GM12878 (cell line): ENCODE measurements at places on chromosomes 16 and 17.

DNA sequence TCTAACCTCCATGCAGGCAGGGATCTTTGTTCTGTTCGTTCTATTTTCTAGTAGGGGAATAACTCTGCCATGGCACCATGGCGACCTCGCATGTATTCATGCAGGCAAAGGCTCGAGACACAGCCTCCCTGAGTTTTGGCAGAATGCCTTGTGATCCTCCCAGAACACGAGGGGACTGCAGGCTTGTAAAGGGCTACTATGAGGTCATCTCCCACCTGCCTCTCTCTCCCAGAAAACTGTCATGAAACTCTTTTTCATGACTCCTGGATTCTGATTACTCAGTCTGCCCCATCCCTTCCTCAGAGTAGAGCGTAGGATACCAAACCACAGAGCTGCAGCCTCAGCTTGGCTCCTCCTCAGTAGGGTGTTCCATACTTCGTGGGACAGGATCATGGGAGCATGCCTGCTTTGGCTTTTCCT, 64.3 kb downstream of the IGF2BP1 start:
- DNase-seq = no peak
- H3K4me1 ChIP-seq = no peaks in the 10 kb centered on the region
- H3K27me3 ChIP-seq = no peaks in the 10 kb centered on the region
- no peak overlapping the region for H3K27ac ChIP-seq
- no peaks in the 10 kb centered on the region for H3K36me3 ChIP-seq

- no peak overlapping the region for H3K27ac ChIP-seq
- DNase-seq = no peak
- no peaks in the 10 kb centered on the region for H3K27me3 ChIP-seq
- no peaks in the 10 kb centered on the region for H3K4me1 ChIP-seq
Measured at GRCh38 chr16:78624366-78624765, 524.9 kb downstream of the WWOX start.

GRCh38 chr17:35011671-35012216, 31.4 kb downstream of the LIG3 start:
- H3K4me3 ChIP-seq = no peak overlapping the region
- no peaks in the 10 kb centered on the region for H3K27me3 ChIP-seq
- H3K36me3 ChIP-seq = peaks cover 20% of the 10 kb centered on the region
- DNase-seq = no peak
- no peaks in the 10 kb centered on the region for H3K4me1 ChIP-seq
- H3K27ac ChIP-seq = no peak overlapping the region

DNA sequence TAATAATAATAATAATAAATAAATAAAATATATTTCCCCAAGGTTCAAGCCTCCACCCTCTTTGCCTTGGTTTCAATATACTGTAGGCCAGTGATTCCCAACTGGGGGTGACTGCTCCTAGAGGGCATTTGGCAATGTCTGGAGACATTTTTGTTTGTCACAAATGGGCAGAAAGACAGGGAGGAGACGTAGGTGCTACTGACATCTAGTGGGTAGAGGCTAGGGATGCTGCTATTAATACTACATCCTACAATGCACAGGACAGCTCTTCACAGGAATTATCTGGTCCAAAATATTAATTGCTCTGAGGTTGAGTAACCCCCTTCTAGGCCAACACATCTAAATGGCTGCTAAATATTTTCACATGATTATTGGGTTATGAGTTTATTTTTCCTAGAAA, 12.8 kb upstream of the PRR14 start:
- no peaks in the 10 kb centered on the region for H3K27me3 ChIP-seq
- no peaks in the 10 kb centered on the region for H3K36me3 ChIP-seq
- DNase-seq = no peak
- H3K27ac ChIP-seq = no peak overlapping the region
- H3K4me3 ChIP-seq = no peak overlapping the region

- no peaks in the 10 kb centered on the region for H3K27me3 ChIP-seq
- H3K27ac ChIP-seq = no peak overlapping the region
- no peak for DNase-seq
- H3K4me3 ChIP-seq = no peak overlapping the region
- H3K4me1 ChIP-seq = peaks cover 6% of the 10 kb centered on the region; the same call in 1 of the 2 replicates
Measured at GRCh38 chr16:72649254-72649944, 398.5 kb downstream of the ZFHX3 start.

GRCh38 chr17:81454473-81454872, 58.1 kb downstream of the ACTG1 start:
- H3K27ac ChIP-seq = no peak overlapping the region
- no peaks in the 10 kb centered on the region for H3K36me3 ChIP-seq
- DNase-seq = no peak
- H3K4me1 ChIP-seq = peaks cover 6% of the 10 kb centered on the region
- no peak overlapping the region for H3K4me3 ChIP-seq
- H3K27me3 ChIP-seq = no peaks in the 10 kb centered on the region; the same call in none of the 2 replicates

DNA sequence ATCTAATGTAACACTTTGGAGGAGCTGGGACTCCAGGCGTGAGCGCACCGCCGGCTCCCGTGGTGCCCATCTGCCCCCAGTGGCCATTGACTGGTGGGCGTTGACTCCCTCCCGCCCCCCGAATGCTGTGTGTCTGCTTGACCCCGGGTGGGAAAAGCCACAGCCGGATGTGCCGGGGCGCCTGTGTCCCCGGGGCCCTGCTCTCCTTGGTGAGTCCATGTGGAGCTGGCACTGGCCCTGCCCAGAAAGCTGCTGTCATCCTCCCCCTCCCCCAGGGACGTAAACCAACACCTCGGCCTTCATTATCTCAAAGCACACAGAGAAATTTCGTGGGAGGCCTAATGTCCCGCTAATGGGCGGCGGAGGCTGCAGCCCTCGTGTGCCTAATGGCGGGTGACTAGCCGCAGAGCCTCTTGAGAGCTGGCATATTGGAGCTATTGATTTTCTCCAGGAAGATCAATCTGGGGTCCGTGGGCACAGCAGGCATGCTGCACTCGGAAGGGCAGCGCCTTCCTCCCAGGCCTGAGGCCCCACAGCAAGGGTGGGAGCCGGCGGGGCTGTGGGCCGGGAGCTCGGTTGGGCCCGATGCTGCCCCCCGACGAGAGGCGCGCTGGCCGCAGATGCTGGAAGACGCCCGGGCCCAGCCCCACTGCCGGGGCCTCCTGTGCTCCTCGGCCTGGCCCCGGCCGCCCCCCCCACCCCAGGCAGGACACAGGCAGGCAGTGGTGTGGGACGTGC, 4.0 kb upstream of the PERCC1 start:
- no peak overlapping the region for H3K4me3 ChIP-seq
- no peaks in the 10 kb centered on the region for H3K36me3 ChIP-seq
- H3K27me3 ChIP-seq = no peaks in the 10 kb centered on the region; the same call in none of the 2 replicates
- no peaks in the 10 kb centered on the region for H3K4me1 ChIP-seq
- no peak for DNase-seq

DNA sequence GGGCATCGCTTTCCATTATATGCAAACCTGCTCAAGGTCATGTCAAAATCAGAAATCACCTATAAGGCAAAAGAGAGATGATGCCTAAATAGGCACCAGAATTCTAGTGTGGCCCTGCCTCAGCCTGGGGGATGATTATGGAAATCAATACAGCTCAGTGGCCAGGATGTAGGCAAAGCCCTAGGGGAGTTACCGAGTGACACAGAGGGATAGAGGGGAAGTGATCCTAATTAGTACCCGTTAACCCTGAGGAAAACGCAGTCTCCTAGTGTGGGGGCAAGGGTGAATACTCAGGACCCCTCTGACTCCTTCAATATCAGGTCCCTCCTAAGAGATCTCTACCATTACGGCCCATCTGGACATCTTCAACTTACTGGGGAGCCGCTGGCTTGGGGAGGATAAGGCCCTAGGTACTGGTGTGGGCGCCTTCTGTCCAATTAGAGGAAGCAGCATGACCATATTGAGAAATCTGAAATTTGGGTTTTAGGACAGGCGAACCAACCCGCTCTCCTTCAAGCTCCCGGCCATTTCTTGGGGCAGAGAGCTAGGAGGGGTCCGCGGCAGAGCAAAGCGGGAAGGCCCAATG, 725 bp downstream of the NT5C3B start:
- H3K27ac ChIP-seq = peak overlapping the region; percentile 55; the same call in 1 of the 2 replicates
- H3K36me3 ChIP-seq = no peaks in the 10 kb centered on the region
- H3K27me3 ChIP-seq = no peaks in the 10 kb centered on the region
- H3K4me3 ChIP-seq = peak overlapping the region; percentile 92
- DNase-seq = no peak

DNA sequence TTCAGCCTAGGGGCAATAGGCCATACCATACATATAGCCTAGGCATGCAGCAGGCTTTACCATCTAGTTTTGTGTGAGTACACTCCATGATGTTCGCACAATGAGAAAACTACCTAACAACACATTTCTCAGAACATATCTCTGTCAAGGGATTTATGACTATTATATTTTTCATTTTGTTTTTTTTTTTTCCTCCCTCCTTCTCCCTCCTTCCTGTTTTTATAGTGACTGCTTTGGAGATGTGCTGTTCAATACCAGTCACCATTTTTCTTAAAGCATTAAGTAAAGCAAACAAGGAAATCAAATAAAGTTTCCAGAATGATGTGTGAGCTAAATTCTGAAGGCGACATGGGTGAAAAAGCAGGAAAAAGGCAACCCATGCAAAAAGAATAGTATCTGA, 194.6 kb downstream of the STX8 start:
- H3K36me3 ChIP-seq = no peaks in the 10 kb centered on the region
- no peaks in the 10 kb centered on the region for H3K4me1 ChIP-seq
- no peaks in the 10 kb centered on the region for H3K27me3 ChIP-seq
- no peak for DNase-seq
- H3K27ac ChIP-seq = no peak overlapping the region
- H3K4me3 ChIP-seq = no peak overlapping the region

DNA sequence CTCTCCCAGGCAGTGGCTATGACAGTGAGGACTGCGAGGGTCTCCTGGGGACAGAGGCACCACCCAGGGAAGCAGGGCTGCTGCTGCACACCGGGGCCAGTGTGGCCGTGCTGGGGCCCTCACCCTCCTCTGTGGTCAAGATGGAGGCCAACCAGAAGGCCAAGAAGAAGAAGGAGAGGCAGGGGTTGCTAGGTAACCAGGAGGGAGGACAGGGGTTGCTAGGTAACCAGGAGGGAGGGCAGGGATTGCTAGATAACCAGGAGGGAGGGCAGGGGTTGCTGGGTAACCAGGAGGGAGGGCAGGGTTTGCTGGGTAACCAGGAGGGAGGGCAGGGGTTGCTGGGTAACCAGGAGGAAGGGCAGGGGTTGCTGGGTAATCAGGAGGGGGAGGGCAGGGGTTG, 55.2 kb downstream of the ACTG1 start:
- no peak for DNase-seq
- H3K4me3 ChIP-seq = no peak overlapping the region
- H3K36me3 ChIP-seq = no peaks in the 10 kb centered on the region
- H3K4me1 ChIP-seq = peaks cover 6% of the 10 kb centered on the region
- H3K27ac ChIP-seq = no peak overlapping the region

- peaks cover 3% of the 10 kb centered on the region; the same call in 1 of the 2 replicates for H3K36me3 ChIP-seq
- H3K27me3 ChIP-seq = no peaks in the 10 kb centered on the region
- no peaks in the 10 kb centered on the region for H3K4me1 ChIP-seq
- no peak overlapping the region for H3K27ac ChIP-seq
- no peak for DNase-seq
Measured at GRCh38 chr17:4858882-4859260, 25.7 kb downstream of the MINK1 start.

- no peaks in the 10 kb centered on the region for H3K27me3 ChIP-seq
- H3K27ac ChIP-seq = no peak within 1 kb of the TSS
- H3K4me1 ChIP-seq = no peaks in the 10 kb centered on the region
- H3K36me3 ChIP-seq = no peaks in the 10 kb centered on the region
Measured at GRCh38 chr17:44655983-44656710, at the start of gene MEIOC. TSS of gene MEIOC (plus strand) at chr17:44656468. CDS start at chr17:44656614, 146 bp downstream.

DNA sequence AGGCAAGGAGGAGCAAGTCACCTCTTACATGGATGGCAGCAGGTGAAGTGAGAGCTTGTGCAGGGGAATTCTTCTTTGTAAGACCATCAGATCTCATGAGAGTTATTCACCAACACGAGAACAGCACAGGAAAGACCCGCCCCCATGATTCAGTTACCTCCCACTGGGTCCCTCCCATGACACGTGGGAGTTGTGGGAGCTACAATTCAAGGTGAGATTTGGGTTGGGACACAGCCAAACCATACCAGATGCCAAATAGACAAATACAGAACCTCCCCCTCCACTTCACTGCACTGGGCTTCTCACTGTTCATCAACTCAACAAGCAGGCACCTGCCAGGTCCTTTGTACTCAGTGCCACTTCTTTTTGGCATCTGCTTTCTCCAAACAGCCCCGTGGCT, 100.2 kb downstream of the WSCD1 start:
- no peaks in the 10 kb centered on the region for H3K36me3 ChIP-seq
- H3K4me1 ChIP-seq = no peaks in the 10 kb centered on the region
- H3K27ac ChIP-seq = no peak overlapping the region
- H3K27me3 ChIP-seq = no peaks in the 10 kb centered on the region
- no peak for DNase-seq
- no peak overlapping the region for H3K4me3 ChIP-seq

- no peak overlapping the region for H3K4me3 ChIP-seq
- H3K36me3 ChIP-seq = no peaks in the 10 kb centered on the region
- H3K27ac ChIP-seq = no peak overlapping the region
- no peak for DNase-seq
- no peaks in the 10 kb centered on the region for H3K4me1 ChIP-seq
- H3K27me3 ChIP-seq = no peaks in the 10 kb centered on the region
Measured at GRCh38 chr17:11668618-11669017, 70.3 kb downstream of the DNAH9 start.

DNA sequence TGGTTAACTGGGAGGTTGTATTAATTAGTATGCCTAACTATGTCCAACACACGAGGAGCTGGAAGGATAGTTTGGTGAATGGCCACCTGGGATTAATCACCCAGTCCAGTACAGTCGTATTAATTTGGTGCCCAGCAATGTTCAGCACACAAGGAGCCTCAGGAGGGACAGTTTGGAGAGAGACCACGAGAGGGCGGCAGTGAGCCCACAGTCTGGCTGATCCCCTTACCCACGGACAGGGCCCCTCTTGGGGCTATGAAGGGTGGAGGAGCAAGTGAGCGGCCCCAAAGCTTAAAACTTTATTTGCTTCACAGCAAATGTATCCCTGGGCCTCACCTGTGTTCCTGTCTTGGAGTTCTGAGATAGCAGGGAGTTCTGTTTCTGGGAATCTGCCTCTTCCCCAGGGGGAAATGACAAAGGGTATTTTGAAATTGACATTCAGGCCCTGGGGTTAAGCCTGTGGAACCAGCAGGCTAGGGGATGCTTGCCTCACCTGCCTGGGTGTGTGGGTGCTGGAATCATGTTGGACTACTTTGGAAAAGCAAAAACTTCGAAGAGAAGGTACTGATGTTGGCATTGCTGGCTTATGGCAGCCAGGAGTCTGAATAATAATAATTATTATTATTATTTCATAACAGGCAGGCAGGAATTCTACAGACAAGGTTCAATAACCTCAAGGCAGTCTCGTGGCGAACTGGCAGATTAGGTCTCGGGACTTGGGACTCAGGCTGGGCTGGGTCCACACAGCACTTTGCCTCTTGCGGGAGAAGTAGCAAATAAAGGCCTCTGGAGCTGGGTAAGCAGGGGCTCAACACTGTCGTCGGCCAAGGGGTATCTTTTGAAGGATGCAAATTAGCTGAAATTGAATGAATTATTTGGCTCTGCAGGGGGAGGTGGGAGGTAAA, 227.6 kb upstream of the ASIC2 start:
- no peaks in the 10 kb centered on the region for H3K4me1 ChIP-seq
- H3K27me3 ChIP-seq = no peaks in the 10 kb centered on the region
- H3K4me3 ChIP-seq = no peak overlapping the region
- no peak for DNase-seq
- no peak overlapping the region for H3K27ac ChIP-seq
- no peaks in the 10 kb centered on the region for H3K36me3 ChIP-seq

- peaks cover 38% of the 10 kb centered on the region for H3K4me1 ChIP-seq
- H3K27me3 ChIP-seq = no peaks in the 10 kb centered on the region
- H3K36me3 ChIP-seq = peaks cover 14% of the 10 kb centered on the region
Measured at GRCh38 chr17:28549236-28550132, 2.9 kb downstream of the UNC119 start.
